Stimulated activated CD8-positive, alpha-beta memory T cell treated with anti-CD3 and anti-CD28 coated beads, Interleukin-7, amount 100 ng/mL, for 1 hour (primary cell): ENCODE measurements at places on chromosomes 3 and 15.

- DNase-seq: no peak
Observed at GRCh38 chr3:162538491-162538890, 1041.9 kb downstream of the OTOL1 start.

DNA sequence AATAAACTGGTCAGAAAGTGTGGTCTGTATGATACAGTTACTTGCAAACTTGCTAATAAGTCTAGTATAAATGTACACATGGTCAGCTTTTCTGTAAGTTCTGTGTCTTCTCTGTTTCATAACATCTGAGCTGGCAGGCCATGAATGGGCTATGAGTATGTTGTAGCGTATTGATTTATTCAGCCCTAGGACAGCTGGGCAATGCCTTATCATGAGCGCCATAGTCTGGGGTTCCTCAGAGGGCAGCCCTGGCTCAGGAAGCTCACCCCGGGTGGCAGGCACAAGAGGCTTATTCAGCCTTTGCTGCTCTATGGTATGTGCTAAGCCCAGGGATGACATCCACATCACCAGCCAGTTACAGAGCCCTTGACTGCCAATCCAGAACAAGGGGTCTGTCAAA lies 50.7 kb upstream of the CCR2 start:
- DNase-seq: no peak

GRCh38 chr15:29403772-29404171 lies 134.2 kb upstream of the NSMCE3 start:
- DNase-seq: no peak

DNA sequence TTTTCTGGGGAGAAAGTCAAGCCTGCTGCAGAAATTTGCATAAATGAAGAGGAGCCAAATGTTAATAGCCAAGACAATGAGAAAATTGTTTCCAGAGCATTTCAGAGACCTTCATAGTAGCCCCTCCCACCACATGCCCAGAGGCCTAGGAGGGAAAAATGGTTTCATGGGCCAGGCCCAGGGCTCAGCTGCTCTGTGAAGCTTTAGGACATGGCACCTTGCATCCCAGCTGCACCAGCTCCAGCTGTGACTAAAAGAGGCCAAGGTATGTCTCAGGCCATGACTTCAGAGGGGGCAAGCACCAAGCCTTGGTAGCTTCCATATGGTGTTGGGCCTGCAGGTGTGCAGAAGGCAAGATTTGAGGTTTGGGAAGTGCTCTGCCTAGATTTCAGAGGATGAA lies 258.8 kb upstream of the SATB1 start:
- no peak for DNase-seq

DNA sequence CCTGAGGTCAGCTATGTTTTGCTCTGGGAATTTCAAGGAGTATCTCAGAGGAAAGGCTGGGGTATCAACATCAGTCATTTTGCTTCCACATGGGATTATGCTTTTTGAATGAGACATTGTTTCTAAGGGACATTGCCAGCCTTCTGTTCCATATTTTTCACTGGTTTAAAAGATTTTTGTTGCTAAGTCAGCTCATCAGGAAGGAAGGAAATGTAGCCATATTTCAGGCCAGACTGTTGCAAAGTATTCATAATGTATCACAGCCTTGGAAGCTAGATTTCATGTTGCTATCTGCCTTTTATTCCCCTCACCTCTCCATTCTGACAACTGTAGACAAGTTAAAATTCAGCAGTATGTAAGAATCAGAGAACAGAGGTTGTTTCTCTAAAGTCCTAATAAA lies 61.0 kb upstream of the CHRM5 start:
- no peak for DNase-seq

DNA sequence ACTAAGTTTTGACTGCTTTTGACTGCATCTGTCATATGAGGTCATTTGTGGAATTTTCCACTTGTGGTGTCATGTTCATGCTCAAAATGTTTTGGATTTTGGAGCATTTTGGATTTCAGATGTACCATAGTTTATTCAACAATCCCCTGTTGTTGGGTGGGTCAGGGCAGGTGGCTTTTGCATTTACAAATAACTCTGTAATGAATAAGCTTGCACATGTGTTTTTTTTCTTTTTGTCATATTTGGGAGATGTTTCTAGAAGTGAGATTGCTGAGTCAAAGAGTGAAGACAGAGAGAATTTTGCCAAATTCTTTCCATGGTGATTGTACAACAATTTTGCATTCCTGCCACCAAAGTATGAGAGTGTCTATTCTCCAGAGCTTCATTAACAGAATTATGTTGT lies 62.4 kb upstream of the ADPGK start:
- no peak for DNase-seq

DNA sequence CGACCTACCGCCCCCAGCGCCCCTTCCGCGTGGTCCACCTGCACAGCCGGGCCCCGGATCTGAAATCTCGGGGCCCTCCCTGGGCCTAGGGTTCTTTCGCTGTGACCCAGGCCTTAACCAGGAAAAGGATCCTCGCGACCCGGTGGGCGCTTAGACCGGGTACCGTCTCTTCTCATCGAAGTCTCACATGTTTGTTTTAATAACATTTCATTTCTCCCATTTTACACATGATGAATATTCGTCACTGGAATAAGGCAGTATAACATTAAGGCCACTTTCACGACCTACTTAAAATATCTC lies 277 bp upstream of the DALRD3 start:
- DNase-seq: no peak

DNA sequence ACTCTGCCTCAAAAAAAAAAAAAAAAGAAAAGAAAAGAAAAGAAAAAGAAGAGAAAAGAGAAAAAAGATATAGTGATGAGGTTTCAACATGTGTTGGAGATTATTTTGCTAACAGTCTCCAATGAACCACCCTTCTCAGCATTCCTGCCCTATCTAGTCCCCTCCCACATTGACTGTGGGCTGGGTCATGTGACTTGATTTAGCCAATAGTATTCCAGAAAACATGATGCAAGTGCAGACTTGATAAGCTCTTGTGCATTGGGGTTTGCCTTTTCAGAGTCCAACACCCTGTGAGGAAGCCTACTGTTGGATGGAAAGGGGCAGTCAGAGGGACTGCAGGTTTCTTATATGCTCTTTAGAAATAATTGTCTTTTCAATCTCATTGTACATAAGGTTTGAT lies 37.8 kb upstream of the MED12L start:
- DNase-seq: no peak

DNA sequence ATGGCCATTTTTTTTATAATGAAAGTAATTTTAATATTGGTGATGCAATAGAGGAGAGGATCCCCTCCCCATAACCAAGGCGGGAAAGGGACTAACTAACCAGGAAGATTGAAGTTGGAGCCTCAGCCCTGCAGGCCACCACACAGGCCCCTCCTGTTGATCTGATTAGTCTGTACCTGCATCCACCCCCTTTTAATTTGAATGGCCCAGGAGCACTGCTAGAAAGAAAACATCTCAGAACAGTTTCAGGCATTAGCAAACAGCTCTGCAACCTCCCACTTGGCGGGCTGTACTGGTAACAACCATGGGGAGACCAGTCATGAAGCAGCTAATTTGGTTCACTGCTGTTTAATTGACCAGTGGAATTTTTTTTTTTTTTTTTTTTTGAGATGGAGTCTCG lies 10.3 kb downstream of the CAV3 start:
- DNase-seq: no peak

DNA sequence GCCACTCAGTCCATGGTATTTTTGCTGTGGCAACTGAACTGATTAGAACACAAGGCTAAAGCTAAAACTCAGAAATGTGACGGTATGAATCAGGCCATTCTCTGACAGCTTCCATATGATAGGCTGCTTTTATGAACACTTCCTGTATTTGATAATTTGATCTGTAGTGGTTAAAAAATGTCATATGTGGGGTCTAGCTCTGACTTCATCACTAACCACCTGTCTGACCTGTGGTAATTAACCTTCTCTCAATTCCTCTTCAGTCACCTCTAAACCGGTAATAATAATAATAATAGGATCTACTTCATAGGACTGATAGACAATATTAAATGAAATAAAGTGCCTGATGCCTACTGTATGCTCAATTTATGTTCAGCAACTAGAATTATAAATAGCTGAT lies 223.2 kb downstream of the MBNL1 start:
- DNase-seq: no peak

DNA sequence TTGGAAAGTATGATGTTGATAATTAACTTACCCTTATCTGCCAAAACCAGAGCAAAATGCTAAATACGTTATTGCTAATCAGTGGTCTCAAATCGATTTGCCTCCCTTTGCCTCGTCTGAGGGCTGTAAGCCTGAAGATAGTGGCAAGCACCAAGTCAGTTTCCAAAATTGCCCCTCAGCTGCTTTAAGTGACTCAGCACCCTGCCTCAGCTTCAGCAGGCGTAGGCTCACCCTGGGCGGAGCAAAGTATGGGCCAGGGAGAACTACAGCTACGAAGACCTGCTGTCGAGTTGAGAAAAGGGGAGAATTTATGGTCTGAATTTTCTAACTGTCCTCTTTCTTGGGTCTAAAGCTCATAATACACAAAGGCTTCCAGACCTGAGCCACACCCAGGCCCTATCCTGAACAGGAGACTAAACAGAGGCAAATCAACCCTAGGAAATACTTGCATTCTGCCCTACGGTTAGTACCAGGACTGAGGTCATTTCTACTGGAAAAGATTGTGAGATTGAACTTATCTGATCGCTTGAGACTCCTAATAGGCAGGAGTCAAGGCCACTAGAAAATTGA lies 59.7 kb downstream of the DCUN1D1 start:
- DNase-seq: no peak

DNA sequence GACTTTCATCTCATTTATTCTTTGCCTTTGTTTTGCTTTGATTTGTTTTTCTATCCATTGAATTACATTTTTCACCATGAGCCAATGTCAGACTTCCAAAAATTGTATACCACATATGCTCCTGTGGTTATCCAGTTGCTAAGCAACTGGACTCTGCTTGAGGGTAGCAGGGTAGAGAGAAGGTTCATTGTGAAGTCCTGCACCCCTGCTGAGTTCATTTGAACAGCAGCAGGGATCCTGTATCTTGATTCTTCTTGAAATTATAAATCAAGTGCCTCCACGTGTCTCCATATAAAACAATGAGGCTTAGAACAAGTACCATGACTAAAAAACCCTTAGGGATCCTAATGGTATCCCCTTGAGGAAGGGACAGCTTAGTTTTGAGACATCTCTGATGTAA lies 449.3 kb downstream of the ROBO2 start:
- no peak for DNase-seq

DNA sequence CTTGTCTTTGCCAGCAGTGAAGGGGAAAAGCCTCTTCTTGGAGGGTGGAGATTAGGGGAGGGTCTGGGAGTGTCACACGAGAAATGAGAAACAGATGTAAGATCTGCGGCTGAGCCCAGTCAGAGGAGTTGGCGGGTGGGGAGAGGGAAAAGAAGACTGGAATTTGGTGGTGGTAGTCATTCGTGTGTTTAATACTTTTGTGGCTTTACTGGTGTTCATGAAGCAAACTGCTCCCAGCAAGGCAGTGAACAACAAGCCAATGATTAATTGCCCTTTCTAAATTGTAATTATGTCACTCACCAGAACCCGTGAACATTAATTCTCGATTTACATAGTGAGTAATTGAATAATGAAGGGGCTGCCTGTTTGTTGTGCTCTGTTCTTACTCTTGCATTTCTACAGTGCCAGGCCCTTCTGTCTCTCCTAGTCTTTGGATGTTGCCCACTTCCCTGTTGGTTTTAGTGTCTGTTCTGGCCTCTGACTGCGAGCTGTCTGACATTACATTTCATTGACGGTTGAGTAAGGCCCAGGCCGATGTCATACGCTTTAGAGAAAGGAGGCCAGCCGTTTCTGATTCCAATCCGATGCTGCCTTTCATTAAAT lies 78.0 kb downstream of the CHCHD6 start:
- no peak for DNase-seq

GRCh38 chr3:18124501-18124900 lies 300.6 kb downstream of the SATB1 start:
- DNase-seq: no peak

GRCh38 chr3:65603631-65604030 lies 435.1 kb downstream of the MAGI1 start:
- no peak for DNase-seq

DNA sequence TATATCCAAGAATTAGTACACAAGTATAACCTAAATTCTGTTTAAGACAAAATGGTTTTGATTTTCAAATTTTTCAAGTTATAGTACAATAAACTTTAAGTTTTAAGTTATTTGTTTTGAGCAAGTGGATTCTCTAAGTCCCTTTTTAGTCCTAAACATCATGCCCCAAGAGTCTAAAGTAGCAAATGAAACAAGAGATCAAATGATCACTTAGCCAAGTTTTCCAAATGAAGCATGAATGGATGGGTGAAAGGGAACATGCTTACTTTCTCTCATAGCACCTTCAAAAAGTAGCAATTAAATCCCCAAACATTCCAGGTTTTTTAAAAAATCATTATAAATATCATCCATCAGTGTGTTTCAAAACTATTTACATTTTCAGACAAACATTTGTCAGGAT lies 19.5 kb downstream of the DLG1 start:
- DNase-seq: no peak

DNA sequence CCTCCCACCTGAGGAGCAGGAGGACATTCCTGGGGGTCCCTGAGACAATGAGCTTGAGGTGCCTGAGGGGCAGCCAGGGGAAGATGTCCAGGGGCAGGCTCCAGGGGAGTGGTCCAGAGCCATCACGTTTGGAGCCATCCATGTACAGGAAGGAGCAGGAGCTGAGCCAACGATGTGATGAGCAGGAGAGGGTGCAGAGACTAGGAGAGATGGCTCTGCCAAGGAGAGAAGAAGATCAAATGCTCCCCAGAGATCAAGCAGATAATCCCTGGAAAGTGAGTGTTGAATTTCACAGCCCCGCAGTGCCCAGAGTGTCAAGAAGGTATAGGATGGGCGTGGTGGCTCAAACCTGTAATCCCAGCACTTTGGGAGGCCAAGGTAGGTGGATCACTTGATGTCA lies 97.8 kb upstream of the HERC1 start:
- no peak for DNase-seq

GRCh38 chr3:186150041-186150830 lies 41.3 kb upstream of the ETV5 start:
- DNase-seq: no peak

GRCh38 chr3:119783883-119784282 lies 2.0 kb downstream of the NR1I2 start:
- DNase-seq: no peak

GRCh38 chr3:68945225-68945624 lies 12.9 kb upstream of the TAFA4 start:
- DNase-seq: no peak

- no peak for DNase-seq
Observed at GRCh38 chr3:170753421-170754310, 116.3 kb downstream of the RPL22L1 start.

DNA sequence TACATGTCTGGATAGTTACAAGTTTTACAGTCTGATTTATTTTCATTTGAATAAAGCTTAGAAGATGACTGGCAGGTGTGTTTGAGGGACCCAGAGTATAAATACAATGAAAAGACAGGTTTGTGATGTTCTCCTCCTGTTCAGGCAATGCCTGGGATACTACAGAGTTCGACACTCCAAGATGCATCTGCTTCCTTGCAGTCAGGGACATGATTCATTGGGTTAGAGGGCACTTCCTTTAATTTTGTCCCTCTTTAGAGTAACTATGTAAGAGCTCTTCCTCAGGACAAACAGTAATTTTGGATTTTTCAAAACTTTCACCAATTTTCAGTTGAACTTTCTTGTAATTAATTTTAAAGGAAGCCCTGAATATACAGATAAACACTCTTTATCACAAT lies 102.0 kb downstream of the LMLN start:
- no peak for DNase-seq

GRCh38 chr3:150889106-150889505 lies 16.1 kb downstream of the MINDY4B start:
- no peak for DNase-seq
